Hepatocyte (in vitro differentiated cells): ENCODE measurements at places on chromosomes 2 and 18. TPM values are rescaled to one million over a fixed set of nuclear protein-coding genes. Genes with fewer than 3 reads are reported as not detected.

GRCh38 chr2:224027070-224027469, 12.0 kb downstream of the SERPINE2 start:
- no peaks in the 10 kb centered on the region for H3K27me3 ChIP-seq
- H3K27ac ChIP-seq = no peak overlapping the region
- H3K4me1 ChIP-seq = peaks cover 9% of the 10 kb centered on the region
- no peak overlapping the region for H3K4me3 ChIP-seq
- no peaks in the 10 kb centered on the region for H3K36me3 ChIP-seq

DNA sequence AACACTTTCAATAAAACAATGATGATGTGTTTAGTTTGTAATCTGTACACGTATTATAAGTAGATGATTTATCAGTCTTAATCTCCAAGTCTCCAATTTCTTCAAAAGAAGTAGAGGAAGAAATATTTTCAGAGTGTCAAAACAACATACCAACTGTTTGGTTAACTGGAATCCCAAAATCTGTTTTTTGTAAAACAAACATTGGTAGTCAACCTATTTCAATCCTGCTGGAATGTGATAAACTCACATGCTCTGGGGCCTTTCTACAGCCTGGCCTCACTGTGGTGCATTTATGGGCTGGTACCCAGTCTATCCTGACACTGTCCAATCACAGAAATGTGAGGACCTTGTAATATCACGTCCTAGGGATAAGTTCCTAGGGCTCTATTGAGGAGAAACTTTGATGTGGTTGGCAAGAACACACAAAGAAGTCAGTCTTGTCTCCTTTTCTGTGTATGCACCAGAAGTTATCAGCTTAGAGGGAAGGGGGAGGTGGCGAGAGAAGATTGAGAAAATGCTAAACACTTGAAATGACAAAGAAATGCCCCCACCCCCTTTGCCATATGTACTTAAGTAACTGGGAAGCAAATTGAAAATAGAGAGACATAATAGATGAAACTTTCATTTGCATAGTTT, 47.2 kb downstream of the PRKRA start:
- no peaks in the 10 kb centered on the region for H3K27me3 ChIP-seq
- no peaks in the 10 kb centered on the region for H3K36me3 ChIP-seq
- no peak for DNase-seq
- H3K4me3 ChIP-seq = no peak overlapping the region

DNA sequence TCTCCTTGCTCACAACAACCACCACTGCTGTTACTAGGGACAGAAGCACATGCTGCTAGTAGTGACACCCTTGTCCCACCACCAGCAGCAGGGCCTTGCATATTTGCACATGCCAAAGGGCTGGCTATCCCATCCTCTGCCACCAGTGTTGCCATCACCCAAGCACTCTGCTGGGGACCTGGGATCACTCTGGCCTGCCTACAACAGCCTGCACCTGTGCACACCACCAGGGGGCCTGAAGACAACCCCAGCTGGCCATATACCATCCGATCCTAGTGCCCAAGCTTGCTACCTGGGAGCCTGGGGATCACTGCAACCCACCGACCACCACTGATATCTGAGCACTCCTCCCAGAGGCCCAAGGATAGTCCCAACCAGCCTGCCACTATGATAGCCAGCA, 99.9 kb upstream of the FANCL start:
- H3K27me3 ChIP-seq = no peaks in the 10 kb centered on the region
- H3K27ac ChIP-seq = no peak overlapping the region
- DNase-seq = no peak

DNA sequence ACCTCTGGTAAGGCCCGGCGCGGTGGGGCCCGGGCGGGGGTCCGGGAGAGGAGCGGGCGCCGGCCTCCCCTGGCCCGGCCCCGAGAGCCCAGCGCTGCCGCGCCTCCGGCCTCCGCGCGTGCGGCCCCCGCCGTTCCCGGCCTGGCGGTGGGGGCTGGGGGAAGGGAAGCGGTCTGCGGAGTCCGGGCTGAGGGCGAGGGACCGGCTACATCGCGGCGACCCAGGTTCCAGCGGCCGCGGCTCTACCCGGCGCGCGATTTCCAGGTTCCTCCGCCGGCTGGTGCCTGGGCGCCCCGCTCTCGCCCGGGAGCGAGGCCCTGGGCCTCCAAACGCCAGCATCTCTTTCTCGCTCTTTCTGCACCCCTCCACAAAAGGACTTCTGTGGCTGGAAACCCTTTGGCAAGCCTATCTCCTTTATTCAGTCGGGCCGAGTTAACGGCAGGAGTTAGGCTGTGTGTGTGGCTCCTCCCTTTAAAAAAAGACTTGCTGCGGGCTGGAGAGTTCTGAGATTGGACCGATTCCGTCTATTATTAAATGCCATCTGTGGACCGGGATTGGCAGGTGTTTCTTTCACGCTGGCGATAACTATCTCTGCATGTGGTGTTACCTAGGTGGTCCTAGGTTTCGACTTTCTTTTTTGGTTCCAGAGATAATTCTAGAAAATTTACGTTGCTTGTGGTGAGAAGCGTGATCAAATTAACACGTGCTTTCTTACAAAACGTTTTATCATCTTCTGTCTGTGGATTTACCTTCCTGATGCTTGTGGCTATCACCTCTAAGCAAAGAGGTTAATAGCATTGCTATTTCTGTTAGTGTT, 592 bp downstream of the ME2 start:
- peak overlapping the region; percentile 85 for H3K27ac ChIP-seq
- H3K4me1 ChIP-seq = peaks cover 17% of the 10 kb centered on the region
- no peaks in the 10 kb centered on the region for H3K27me3 ChIP-seq
- H3K36me3 ChIP-seq = no peaks in the 10 kb centered on the region
- DNase-seq = no peak

- no peak overlapping the region for H3K4me3 ChIP-seq
- no peaks in the 10 kb centered on the region for H3K4me1 ChIP-seq
- no peak overlapping the region for H3K27ac ChIP-seq
Observed at GRCh38 chr2:9150568-9150900, 56.1 kb upstream of the ASAP2 start.

The DSG1 gene
- 0.10 and 0.65 TPM in 2 replicates for polyA plus RNA-seq

- H3K4me3 ChIP-seq = no peak overlapping the region
- no peaks in the 10 kb centered on the region for H3K4me1 ChIP-seq
- no peaks in the 10 kb centered on the region for H3K27me3 ChIP-seq
- H3K27ac ChIP-seq = no peak overlapping the region
- DNase-seq = peak; percentile 17
Observed at GRCh38 chr2:68284896-68285295, 32.6 kb upstream of the PPP3R1 start.
